ENCODE measurements at places on chromosomes 16 and 17.

- DNase-seq: peak; percentile 54
Measured at GRCh38 chr16:24253192-24253591, 2.9 kb upstream of the CACNG3 start.

- DNase-seq: no peak
Measured at GRCh38 chr17:11628831-11629230, 30.6 kb downstream of the DNAH9 start.

GRCh38 chr17:43570518-43570928, 24.4 kb upstream of the ETV4 start:
- DNase-seq: no peak

DNA sequence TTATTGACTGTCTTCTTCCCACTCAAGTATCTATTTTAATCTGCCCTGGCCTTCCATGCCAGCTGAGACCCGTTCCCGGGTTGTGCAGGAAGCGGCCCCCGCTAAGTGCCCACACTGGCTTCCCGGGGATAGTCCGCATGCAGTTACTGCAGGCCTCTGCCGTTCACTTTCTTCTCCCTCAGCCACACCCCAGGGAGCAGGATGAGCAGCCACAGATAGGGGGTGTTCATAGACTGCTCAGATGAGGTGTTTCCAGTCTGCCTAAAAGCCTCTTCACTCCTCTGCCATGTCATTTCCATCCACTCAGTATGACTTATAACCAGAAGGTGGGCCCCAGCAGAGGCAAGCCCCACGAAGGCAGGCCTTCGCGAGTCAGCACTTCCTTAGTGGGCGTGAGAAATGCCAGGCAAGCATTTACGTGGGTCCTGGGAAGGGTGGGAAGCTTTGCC, 7.7 kb downstream of the MED9 start:
- no peak for DNase-seq

DNA sequence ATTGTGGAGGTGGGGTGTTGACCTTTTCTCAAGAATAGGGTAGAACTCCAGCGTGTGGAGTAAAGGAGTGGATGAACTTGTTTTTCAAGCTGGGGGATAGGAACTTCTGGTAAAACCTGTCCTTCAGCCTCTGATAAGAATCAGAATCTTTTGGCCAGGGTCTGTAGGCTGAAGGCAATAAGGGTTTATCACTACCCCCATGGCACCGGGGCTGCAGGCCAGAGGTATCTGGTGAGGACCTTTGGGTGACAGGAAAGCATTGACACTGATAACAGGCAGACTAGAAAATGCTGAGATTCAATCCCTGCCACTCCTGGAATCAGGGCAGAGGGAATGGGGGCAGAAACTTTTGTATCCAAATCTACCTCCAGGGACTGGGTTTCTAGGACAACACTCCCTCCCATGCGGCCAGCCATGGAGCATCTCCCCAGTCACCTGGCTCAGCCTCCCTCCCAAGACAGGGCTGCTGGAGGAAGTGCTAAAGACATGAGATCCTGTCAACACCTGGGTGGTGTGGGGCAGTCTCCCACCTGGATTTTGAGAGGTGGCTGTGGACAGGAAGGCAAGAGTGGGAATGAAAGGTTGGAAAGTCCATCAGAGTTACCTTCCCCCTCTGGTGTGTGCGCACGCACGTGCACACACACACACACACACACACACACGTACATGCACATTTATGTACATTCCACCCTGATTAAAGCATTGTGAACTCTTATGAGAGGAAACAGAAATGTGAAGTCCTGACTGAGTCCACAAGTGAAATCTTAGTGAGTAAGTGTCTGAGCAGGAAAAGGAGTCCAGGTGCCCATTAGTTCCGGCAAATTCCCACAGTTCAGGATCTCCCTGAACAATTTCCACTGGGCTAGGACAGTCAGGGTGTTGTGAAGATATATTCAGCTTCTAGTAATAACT, 53.1 kb upstream of the MARCHF10 start:
- no peak for DNase-seq

- no peak for DNase-seq
Measured at GRCh38 chr17:57550016-57550415, 195.1 kb downstream of the CCDC182 start.

- DNase-seq: no peak
Measured at GRCh38 chr17:2484876-2485275, 26.8 kb downstream of the METTL16 start.

Data from inflammatory macrophage treated with lipopolysaccharide for 1 hour (primary cell).